ENCODE measurements at places on chromosomes 12 and 14.

DNA sequence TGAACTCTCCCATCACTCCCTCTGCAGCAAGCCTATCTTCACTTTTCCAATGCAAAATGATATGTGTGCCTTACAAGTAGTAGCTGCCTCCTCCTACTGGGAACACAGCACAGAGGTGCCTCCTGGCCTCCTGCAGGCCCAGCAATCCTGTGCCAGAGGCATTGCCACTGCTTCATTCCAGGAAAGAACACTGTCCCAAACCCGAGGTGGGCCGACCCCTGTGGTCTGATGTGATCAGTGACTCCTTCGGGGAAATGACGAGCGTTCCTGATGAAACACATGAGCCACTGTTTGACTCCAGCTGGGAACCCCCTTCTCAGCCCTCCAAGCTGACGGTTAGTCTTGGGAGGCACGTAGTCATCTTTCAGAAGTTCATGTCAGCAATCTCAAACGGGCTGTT lies 19.5 kb downstream of the PSMC1 start:
- DNase-seq: no peak

DNA sequence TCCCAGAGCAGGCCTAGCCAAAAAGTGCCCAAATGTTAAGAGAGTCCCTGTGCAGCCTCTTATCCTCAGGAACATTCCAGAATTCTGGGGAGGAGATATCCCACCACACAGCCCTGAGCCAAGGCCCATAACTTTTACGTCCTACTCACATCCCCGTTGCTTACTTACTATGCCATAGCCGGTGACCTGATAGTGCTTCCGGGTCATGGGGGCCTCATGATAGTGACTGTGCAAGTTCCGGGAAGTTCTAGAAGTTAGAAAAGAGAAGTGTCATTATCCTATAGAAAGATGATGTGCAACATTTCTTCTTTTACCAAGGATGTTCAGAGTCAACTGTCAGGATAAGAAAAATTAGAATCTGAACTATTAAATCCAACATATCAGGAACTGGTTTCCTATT lies 15.6 kb upstream of the NGB start:
- no peak for DNase-seq

- no peak for DNase-seq
Observed at GRCh38 chr14:94392510-94392935, 4.1 kb upstream of the SERPINA1 start.

GRCh38 chr12:76548222-76548837 lies 11.2 kb downstream of the OSBPL8 start:
- DNase-seq: no peak

GRCh38 chr12:98838231-98838647 lies 193.1 kb downstream of the APAF1 start:
- DNase-seq: no peak

GRCh38 chr12:54364413-54364812 lies at the start of gene GPR84:
Gene GPR84 (minus strand): TSS chr12:54364486. CDS start chr12:54363851, 635 bp downstream.
- no peak for DNase-seq

DNA sequence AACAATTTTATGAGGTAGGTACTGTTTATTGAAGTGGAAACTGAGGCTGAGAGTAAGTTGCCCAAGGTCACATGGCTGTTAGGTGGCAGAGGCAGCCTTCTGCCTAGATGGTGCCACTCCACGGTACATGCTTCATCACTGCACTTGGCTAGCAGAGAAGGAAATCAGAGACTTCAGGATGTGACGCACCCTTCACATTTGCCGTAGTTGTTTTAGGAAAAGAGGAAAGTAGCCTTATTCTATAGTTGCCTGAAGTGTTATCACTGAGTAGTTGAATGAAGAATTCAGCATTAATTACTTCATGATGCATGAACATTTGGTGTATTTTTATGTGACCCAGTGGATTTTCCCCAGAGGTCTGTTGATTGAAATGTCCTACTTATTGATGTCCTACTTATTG lies 55.7 kb downstream of the ERC1 start:
- no peak for DNase-seq

DNA sequence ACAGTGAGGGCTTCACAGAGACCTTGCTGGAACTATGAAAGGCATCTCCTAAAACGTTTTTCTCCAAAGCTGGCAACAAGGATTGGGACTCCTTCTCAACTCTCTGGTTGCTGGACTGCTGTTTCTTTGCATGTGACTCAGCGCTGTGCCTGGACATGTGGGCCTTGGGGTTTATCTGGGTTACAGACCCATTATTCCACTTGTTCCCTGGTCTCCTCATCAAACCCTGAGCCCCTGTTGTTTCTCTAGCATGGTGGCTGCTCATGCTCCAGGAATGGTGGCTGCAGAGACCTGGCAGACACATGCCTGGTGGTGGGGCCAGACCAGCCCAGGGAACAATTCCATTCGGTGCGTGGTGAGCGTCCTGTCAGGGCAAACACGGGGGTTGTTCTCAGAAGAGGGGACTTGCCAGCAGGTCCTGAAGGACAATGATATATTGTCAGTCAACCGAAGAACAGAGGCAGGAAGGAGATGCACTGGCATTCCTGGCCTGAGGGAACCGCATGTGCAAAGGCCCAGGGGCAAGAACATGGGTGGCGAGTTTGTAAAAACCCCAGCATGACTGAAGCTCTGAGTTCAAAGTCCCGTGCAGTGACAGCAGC lies 320.1 kb upstream of the RTL1 start:
- DNase-seq: no peak
